Fibroblast of mammary gland (primary cell): ENCODE measurements at places on chromosomes 4 and X.

DNA sequence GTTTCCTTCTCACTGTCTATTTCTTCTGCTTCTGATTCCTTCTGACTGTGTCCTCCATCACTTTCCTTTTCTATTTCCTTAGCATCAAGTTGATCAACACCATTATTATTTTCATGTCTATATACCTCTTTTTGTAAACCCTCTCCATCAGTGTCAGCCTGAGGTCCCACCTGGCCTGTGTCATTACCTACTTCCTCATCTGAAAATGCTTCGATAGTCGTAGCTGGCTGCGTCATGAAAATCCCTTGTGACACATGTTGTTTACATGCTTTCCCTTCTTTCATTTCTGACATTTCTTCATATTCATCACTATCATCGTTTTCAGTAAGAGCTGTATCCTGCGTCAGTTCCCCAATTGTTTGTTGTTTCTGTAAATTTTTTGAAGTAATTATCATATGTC is 39.6 kb downstream of the RPGR start:
- no peak for DNase-seq

DNA sequence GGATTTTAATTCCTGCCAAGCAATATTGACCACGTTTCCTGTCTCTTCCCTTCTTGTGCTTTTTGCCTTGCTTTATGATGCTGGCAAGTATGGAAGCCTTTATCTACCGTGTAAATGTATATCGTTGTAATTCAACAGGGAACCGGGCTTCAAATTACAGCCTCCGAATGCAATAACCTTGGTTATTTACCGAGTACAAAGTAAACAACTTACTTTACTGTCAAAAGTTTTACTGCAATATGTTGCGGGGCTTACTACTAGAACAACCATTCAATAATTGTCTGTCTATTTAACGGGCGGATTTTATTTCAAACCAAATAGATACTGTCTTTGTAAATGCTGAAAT is 73.1 kb downstream of the PALLD start:
- DNase-seq: peak; percentile 13

DNA sequence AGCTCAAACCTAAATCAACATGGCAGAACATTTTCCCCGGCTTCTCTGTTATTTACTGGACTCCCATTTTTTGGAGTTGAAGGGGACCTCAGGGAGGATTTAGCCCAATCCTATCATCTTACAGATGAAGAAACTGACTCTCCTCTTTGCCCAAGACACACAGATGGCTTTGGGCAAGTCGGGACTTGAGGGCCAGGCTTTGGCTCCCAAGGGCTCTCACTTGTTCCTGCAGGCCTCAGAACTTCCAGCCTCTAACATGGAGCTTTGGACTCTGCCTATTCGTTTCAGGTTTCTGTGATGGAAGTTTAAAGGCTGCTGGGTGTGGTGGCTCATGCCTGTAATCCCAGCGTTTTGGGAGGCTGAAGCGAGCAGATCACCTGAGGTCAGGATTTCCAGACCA is 59.5 kb downstream of the RHOH start:
- DNase-seq: no peak

DNA sequence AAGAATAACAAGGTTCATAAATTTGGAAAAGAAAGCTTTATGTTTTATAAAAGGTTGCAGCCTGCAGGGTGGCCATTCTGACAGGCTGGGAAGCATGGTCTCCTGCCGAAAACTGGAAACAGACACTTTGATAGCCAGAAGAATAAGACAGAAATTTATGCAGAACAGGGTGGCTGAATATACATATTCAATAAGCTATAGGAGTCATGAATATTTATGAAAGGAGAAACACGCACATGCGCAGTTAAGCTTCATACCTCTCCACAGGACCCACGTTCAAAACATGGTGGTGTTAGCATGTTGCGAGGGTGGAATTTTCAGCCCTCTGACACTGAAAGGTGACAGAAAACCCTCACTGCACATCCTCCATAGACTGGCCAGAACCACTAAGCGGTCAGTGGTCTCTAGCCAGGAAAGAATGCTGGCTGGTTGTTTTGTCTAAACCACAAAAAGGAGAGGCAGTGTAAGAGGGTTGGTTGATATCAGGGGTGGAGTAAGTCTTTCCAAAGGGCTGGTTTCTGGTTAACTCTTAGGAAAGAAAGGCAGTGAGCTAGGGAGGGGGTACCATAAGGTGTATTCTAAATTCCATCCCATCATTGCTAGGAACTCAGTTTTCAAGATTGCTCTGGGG is 58.2 kb downstream of the ANXA10 start:
- DNase-seq: no peak

DNA sequence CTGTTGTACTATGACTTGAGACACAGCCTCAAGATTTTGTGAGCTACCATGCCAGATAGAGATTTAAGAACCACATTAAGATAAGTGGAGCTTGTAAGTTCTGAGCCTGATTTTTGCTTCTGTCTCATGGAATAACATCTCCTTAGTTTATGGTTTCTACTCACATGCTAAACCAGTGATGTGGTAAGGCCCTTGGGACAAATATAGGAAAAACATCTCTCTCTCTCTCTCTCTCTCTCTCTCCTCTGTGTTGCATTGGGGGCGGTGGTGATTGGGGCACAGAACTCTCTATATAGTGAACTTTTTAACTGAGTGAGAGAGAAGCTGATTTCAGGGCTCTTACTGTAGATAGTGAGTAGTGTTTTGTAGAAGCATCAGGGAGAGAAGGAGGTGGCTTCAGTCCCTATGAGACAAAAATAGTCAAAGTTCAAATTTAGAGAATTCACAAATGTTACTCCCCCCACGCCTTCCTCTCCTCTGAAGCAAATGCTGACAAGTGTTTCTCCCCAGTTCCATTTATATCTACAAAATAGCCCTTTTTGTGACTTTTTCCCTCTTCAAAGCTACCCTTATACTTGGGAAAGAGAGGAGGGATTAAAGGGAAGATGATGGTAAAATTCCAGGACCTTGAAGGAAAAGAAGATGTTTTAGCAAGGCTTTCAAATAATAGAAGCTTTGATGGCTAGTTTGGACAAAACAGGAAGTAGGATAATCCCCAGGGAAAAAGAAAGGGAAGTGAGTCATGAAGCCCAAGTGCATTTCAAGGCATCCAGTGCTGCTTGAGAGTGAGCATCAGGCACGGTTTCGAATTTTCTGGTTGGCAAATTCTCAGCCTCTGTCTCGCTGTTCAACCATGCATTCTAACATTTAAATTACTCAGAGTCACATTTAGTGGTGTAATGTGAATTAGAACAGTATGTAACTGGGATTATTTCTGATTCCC is 134.3 kb upstream of the AP1S2 start:
- peak; percentile 85 for DNase-seq

GRCh38 chr4:69642961-69643360 is 3.5 kb upstream of the UGT2A2 start:
- DNase-seq: no peak

DNA sequence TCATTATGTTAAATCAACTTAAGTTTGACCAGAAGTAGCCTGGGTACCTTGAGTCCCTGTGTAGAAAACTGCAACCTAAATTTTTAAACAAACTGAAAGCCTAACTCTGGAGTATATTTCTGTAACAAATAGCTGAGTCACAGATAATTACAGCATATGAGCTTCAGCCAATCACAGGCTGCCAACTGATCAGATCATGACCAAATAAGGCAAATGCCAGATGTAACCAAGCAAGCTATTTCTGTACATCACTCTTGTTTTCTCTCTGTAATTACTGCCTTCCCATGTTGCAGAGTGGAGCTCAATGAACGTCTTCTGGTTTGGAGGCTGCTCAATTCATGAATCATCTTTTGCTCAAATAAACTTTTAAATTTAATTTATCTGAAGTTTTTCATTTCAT is 980.9 kb upstream of the DIAPH2 start:
- DNase-seq: peak; percentile 48

DNA sequence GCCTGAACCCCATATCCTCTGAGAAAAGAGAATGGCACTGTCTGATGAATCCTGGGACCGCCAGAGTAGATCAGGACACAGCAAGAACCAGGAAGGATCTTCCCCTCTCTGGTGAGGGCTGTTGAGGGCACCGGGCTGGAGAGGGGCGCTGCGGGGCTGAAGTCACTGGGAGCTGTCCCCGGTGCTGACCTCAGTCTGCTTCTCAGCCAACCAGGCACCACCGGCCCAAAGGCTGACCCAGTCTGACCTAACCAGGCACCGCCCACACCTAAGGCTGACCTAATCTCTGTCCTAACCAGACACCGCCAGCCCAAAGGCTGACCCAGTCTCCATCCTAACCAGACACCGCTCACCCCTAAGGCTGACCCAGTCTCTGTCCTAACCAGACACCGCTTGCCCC is 82.8 kb downstream of the CPZ start:
- no peak for DNase-seq

GRCh38 chr4:182242787-182243186 is 415 bp upstream of the TENM3 start:
- no peak for DNase-seq

DNA sequence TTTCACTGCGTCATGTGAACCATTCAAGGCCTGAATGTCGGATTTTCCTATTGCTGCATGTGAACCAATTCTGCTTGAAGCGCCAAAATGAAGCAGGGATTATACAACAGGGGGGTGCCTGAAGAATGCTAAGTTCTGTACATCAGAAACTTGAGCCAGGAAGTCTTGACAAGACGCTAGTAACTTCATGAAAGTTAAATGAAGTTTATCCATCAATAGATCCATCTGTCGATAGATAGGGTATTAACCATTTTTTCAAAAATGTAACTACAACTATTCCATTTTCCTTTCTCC is 590 bp upstream of the NAF1 start:
- DNase-seq: peak; percentile 46

- no peak for DNase-seq
Measured at GRCh38 chr4:8282742-8283141, 13.2 kb downstream of the HTRA3 start.
